ENCODE measurements at places on chromosomes 12 and 14.
A peak's percentile ranks its signal among the peaks of the same experiment; 100 is the strongest.

DNA sequence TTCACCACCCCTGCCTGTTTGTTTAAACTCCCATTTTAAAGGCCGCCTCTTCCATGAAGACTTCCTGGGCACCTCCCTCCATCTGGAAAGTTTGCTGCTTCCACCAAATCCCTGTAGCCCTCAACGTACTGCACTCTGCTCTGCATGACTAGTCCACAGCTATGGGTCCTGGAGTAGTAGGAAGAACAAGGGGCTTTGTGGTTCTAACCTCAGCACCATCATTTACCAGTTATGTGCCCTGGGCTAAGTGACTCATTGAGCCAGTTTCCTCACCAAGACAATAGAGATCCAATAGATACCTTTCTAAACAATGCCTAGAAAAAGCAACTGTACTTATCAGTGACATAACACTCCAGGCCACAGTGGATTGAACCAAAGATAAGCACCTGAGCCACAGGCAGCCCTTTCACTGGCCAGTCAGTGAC, 8.5 kb upstream of the LTBP2 start:
- no peak for DNase-seq

DNA sequence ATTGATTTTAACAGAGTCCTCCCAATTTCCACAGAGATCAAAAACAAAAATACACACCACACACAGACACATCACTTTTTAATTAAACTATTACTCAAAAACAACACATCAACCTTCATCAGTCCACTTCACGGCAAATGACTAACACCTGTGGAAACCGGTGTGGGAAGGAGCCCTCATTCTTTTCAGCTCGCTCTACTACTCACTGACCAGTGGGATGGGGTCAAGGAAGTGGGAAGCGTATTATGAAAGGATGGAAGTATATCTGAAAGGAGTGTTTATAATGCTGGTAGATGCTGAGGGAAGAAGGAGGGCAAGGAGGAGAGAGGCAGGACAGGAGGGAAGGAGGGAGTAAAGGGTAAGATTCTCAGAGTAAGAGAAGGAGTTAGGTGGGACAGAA, 156.5 kb downstream of the EPS8 start:
- DNase-seq, result no peak

- peak; percentile 39 for DNase-seq
Observed at GRCh38 chr14:89720741-89721729, 233.5 kb downstream of the EFCAB11 start.

- DNase-seq, result peak; percentile 83
Observed at GRCh38 chr12:125773033-125773640, 707.9 kb downstream of the AACS start.

DNA sequence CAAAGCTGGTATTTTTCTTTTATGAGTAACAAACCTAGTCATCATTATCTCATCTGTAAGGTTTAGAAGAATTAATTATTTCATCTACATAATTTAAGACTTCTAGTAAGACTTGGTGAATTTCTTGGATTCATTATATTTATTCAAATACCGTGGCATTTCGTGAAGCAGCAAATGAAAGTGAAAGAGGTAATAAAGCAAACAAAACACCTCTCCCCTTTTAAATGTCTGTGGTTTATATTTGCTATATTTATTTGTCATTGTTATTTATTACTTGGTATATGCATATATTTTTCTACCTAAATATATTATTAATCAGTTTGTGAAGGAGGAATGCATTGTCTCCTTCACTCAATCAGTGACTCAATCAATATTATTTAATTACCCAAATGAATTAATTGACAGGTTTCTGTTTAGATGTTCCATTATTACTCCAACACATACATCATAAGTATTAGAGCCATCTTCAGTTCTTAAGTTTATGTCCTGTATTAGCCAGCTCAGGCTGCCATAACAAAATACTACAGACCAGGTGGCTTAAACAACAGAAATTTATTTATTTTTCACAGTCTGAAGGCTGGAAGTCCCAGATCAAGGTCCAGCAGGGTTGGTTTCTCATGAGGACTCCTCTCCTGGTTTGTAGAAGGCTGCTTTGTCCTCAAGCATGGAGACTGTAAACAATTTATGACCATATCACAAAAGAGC, 6.6 kb downstream of the CFAP54 start:
- DNase-seq, result no peak

DNA sequence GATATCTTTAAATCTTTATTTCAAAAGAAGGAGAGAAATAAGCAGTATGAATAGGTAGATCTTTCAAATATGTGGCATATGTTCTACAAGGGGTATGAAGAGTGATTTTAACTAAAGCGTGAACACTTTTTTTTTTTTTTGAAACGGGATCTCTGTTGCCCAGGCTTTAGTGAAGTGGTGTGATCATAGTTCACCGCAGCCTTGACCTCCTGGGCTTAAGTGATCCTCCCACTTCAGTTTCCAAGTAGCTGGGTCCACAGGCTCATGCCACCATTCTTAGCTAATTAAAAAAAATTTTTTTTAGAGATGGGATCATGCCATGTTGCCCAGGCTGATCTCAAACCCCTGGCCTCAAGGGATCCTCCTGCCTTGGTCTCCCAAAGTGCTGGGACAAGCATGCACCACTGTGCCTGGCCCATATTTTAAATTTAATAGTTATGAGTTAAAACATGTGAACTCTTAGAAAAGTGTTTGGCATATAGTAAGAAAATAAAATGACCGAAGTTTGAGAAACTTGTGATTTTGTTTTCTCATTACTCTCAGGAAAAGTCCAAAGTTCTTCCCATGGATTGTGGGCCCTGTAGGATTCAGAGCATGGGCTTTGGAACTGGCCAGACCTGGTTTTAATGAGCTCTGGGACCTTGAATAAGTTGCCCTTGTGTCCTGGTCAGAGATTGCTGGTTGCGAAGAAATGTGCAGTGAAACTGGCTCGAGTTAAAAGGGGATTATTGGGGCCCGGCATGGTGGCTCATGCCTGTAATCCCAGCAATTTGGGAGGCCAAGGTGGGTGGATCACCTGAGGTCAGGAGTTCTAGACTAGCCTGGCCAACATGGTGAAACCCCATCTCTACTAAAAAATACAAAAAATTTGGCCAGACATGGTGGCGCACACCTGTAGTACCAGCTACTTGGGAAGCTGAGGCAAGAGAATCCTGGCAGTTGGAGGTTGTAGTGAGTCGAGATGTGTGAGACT, 27.0 kb downstream of the SLC17A8 start:
- no peak for DNase-seq

- peak; percentile 22 for DNase-seq
Observed at GRCh38 chr14:83706231-83706954, 1823.6 kb upstream of the FLRT2 start.

DNA sequence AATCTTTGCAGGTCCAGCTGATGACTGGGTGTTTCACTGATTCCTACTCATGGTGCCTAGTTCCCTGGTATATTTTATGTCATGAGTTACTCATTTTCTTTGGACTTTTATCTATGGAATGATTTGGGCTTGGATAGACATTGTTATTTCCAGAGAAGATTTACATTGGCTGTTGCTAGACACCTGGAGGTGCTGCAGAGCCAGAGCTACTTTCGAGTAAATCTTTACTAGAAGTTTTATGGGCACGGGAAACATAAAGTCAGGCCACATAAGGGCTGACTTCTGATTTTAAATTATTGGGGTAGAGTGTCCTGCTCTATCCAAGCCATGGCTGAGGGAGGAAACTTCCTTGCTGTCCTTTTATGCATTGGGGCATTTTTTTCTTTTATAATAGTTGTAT, 175.9 kb upstream of the ABCD2 start:
- DNase-seq, result no peak

- DNase-seq, result no peak
Observed at GRCh38 chr12:111057701-111058425, 137.5 kb upstream of the MYL2 start.

DNA sequence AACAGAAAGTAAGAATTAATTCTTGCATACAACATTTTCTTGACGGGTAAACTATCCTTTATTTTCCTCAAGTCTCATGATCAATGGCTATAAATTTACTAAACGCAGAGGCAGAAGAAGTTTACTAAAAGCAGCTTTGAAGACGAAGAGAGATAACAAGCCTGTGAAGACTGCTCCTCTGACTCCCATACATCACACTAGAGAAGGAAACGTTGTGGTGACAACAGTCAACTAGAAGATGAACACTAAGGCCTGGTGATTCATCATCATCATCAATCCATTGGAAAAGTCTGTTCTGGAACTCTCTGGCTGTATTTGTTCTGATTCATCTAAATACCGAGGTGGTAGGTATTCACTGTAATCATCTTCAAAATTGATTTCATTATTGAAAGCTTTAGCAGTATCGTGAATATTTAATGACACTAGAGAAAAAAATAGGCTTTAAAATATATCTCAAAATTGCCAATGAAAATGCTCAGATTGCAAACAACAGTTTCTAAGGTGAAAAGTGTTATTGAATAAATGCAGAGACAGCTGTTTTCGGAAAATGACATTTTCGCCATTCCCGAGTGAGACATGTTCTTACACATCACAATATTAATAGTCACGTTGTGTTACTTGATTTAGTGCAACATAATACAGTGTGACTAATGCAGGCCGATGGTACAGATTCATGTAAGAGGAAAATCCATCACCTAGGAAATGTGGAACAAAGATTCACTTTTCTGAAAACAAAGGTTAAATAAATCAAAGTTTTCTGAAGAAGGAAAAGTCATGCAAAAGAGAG, 260.5 kb downstream of the C12orf50 start:
- no peak for DNase-seq

GRCh38 chr14:55103005-55103640, 25.9 kb upstream of the LGALS3 start:
- DNase-seq, result peak; percentile 39

DNA sequence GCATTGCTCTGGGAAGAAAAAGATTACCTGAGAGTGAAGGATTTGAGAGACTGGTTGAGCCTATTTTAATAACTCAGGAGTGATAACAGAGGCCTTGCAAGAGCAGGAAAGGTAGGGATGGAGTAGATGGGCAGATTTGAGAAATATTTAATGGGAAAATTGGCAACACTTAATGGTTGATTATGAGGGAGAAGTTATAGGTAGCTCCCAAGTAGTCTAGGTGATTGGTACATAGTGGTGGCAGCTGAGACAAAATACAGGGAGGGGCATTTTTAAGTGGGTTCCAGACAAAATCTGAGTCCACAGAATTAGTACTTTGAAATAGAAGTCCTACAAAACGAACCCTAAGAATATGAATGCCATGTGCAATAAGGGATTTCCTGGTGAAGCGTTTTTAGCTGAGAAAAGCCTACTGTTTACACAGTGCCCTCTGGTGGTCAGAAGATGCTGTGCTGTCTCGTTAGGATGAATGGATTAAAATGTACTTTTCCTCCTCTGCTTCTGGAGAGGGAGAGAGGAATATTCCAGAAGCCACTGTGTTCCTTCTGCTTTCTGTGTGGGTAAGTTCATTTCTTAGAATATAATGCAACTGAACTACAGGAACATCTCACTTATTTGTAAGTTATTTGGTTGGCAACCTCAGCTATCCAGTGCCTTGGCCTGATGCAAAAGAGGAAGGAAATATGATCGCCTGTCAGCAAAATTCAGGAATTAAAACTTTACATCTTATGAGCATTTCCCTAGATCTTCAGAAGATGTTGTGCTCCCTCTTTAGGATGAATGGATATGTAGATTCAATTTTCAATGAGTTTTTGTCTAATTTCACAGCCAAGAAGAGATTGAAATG, 6.5 kb downstream of the ZBTB1 start:
- DNase-seq, result no peak

DNA sequence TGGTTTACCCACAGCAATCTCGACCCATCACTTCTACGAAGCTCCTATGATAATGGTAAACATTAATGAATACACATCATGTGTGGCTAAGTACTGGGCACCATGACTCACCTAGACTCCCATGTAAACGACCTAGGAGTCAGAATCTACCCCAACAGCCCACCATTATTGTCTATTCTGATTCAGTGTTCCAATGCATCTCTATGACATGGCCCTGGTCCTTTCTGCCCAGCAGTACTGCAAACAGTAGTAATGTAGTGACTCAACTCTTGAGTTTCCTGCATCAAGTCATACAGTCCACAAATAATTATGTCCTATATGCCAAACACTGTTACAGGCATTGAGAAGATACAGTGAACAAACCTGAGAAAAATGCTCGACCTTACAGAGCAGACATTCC, 14.6 kb downstream of the GTF2A1 start:
- DNase-seq, result no peak

- no peak for DNase-seq
Observed at GRCh38 chr12:20024194-20024593, 344.1 kb upstream of the PDE3A start.

GRCh38 chr12:129257524-129257923, 404.2 kb downstream of the GLT1D1 start:
- DNase-seq, result no peak

- no peak for DNase-seq
Observed at GRCh38 chr12:111249018-111249370, 119.9 kb downstream of the PHETA1 start.

- DNase-seq, result no peak
Observed at GRCh38 chr12:89117448-89118034, 234.8 kb downstream of the DUSP6 start.

- DNase-seq, result no peak
Observed at GRCh38 chr12:47717046-47717442, 8.2 kb downstream of the ENDOU start.

DNA sequence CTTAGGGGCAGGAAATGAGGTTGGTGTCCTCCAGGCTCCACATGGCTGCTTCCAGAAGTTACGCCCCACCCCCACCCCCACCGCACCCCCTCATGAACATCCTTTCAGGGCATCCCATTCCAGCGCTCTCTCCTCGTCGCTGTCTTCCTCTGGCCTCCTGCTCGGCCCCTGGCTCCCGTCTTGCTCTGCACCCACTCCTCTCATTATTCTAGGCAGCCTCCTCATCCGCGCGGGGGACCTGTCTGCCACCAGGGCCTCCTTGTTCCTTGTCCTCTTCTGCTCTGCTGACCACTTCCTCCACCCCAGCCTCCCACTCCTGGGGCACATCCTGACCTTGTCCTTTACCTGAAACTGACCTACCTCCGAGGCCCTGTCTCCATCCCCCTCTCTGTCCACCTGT, 29.8 kb upstream of the PLEKHG6 start:
- no peak for DNase-seq
